ENCODE measurements at places on chromosomes 16 and 17.

- DNase-seq: no peak
Observed at GRCh38 chr16:74743045-74743667, 31.5 kb downstream of the FA2H start.

- peak; percentile 84 for DNase-seq
Observed at GRCh38 chr17:980406-981291, 1.1 kb upstream of the NXN start.

DNA sequence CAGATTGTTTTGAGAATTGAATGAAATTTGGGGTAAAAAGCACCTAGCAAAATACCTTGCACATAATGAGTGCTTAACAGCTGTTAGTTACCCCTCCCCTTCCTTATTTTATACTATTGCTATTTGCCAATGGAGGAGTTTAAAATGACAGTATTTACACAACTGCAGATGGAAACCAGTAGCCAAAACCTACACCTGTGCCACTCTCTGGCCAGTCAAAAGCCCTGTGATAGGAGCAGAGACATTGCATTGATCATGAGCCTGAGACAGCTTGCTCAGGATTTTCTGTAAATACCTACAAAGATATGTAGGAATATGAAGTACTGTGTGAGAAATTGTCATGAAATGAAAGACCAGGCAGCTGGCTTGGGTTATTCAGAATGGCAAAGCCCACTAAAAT, 115.3 kb upstream of the HLF start:
- DNase-seq: no peak

- no peak for DNase-seq
Observed at GRCh38 chr17:48427598-48427997, 2.4 kb downstream of the SKAP1 start.

DNA sequence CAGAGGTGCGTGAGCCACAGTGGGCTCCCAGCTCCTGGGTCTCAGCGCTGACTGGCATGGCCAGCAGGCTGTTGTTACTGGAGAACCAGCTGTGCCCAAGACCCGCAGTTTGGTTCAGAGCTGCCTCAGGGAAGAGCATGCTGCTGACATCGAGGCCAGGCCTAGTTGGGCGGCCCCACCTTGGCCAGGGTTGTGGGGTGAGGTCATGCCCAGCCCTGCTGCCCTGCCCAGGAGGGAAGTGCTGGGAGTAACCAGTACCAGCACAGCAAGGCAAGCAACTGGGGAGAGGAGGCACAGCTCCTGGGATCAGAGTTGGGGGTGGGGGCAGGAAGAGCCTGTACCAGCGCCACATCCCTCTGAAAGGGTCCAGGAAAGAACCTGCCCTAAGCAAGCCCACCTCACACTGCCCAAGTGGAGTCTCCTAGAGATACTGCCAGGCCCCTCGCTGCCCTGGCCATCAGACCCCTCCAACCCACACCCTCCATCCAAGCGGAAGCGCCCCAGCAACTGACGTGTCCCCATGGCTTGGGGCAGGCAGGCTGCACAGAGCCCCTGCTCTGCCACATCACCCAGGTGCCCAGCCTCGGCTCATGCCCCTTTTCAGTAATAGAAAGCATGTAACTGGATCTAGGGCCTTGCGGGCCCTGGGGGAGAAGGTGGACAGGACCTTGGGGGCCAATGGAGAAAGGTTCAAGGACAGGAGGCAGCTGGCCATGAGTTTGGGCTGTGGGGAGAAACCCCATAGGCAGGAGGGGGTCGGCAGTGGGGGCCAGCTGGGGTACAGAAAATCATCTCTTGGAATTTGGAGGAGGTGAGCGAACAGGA, 990 bp downstream of the DOK4 start:
- no peak for DNase-seq

GRCh38 chr17:31321966-31322365, 544 bp upstream of the EVI2A start:
- no peak for DNase-seq

DNA sequence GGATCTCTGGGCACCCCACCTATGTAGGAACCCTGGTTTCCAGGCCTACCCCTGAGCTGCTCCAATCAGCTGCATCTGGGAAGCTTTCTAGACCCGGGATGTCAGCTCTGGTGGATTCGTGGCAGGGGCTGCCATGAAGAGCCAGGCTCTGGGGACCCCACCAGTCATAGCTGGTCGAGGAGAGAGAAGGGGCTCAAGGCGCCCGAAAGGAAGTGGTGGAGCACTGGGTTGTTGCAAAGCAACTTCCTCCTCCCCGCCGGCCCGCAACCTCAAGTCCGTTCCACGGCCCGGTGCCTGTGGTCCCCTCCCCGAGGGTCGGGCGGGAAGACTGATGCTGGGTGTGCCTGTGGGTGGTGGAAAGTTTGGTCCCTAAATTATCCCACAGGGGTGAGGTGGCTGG, 10.2 kb downstream of the TBKBP1 start:
- peak; percentile 62 for DNase-seq

GRCh38 chr16:62254372-62254771, 218.1 kb upstream of the CDH8 start:
- no peak for DNase-seq

GRCh38 chr17:29707212-29707571, 84.5 kb upstream of the CORO6 start:
- no peak for DNase-seq

DNA sequence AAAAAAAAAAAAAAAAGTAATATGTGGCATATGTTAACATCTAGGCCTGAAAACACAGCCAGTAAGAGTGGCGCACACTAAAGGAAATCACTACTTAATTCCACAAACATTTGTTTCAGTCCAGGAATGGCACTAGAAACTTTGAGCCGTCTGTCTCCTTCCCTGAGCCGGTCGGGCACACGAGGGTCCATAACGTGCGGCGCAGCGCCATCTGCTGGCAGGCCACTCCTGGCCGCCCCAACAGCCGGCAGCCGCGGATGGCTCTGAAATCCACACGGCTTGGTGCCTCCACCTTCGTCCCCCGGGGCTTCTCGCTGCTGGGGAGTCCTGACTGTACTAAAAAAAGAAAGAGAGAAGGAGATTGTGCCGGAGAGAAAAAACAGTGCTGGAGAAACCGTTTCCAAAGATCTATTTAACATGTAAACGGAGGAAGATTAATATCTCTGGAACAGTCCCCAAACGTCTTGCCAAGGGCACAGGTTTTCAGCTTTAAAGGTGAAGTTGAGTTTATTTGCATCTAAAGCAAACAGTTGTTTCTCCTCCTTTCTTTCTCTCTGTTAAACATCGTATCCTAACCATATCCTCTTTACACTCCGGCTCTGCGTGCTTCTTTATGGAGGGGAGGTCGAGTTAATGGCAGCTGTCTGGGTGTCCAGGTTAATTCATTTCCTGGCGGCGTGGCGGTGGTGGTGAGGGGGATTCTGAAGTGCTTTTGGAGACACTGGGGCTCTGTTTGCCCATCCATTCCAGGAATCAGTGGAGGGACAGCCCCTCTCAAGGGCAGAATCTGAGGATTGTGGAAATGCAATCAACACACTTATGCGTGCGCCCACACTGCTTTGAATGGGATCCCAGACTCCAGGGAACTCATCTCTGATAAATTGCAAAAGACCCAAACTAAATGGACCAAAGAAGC, 611.3 kb upstream of the SALL1 start:
- peak; percentile 28 for DNase-seq

GRCh38 chr16:30724641-30725417, 23.4 kb upstream of the PHKG2 start:
- peak; percentile 94 for DNase-seq

DNA sequence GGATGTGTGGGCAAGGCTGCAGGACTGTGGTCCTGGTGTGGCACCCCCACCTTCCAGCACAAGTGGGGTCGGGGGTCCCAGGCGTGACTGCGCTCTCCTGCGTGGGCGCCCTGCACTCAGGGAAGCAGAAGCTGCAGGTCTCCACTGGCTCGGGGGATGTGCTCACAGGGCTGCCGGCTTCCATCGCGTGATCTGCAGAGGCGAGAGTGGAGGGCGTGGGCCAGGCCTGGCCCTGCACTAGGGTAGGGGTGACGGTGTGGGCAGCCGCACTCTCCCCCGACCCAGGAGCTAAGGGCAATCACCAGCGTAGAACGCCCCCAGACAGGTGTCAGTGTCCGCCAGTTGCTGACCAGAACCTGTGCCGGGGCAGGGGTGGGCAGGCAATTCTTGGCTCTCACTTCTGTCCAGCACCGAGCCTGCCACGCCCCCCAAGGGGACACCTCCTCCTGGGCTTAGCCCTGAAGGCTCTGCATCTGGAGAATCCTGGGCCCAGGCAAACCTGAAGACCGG, 32.3 kb downstream of the TNFRSF13B start:
- no peak for DNase-seq
